ENCODE measurements at places on chromosomes 3 and 15.

DNA sequence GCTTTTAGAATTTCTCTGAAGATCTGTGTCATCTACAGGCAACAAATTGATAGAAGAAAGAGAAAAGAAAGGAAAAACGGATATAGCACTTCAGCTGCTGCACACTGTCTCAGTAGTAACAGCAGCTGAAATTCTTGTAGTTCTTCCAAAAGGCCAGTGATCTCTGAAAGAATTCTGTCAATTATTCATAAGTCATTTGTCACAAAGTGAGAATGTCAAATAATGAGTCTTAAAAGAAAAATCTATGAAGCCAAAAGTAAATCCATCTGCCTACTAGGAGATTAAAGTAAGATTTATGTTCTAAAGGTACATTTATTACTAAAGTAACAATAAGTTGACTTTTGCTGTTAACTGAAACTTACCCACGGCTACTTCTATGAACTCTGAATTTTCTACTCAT, 24.6 kb downstream of the IFT80 start:
- no peak for DNase-seq

GRCh38 chr3:94694894-94695293, 632.0 kb downstream of the NSUN3 start:
- DNase-seq, result no peak

DNA sequence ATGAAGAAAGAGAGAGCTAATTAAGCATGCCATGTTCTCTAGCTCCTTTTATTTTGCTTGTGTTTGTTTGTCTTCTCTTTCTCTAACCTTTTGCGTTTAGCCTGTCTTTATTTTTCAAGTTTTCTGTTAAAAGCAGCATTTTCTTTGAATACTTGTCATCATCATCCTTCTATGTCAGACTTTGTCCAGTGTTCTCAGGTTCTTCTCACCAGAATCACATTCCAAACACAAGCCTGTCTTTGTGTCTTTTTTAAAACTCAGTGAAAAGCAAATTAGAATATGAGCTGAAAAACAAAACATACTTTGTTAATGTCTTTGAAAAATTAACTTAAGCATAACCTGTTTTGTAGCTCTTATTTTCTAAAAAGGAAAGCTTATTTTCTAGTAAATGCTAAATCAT, 62.4 kb downstream of the LEKR1 start:
- no peak for DNase-seq

- no peak for DNase-seq
Measured at GRCh38 chr3:25420147-25420546, 7.9 kb upstream of the RARB start.

- DNase-seq, result no peak
Measured at GRCh38 chr3:86982883-86983282, 8.1 kb downstream of the VGLL3 start.

GRCh38 chr3:136651581-136651980, 100.6 kb downstream of the STAG1 start:
- no peak for DNase-seq

DNA sequence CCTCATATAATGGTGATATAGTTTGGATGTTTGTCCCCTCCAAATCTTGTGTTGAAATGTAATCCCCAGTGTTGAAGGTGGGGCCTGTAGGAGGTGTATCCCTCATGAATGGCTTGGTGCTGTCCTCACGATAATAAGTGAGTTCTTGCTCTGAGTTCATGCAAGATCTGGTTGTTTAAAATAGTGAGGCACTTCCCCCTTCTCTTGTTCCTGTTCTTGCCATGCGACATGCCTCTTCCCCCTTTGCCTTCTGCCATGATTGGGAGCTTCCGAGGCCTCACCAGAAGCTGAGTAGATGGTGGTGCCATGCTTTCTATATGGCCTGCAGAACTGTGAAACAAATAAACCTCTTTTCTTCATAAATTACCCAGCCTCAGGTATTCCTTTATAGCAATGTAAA, 39.2 kb downstream of the REC114 start:
- DNase-seq, result no peak

- no peak for DNase-seq
Measured at GRCh38 chr3:23389089-23389488, 186.0 kb downstream of the UBE2E2 start.

GRCh38 chr3:51392355-51393133, 1.5 kb downstream of the RBM15B start:
- no peak for DNase-seq

DNA sequence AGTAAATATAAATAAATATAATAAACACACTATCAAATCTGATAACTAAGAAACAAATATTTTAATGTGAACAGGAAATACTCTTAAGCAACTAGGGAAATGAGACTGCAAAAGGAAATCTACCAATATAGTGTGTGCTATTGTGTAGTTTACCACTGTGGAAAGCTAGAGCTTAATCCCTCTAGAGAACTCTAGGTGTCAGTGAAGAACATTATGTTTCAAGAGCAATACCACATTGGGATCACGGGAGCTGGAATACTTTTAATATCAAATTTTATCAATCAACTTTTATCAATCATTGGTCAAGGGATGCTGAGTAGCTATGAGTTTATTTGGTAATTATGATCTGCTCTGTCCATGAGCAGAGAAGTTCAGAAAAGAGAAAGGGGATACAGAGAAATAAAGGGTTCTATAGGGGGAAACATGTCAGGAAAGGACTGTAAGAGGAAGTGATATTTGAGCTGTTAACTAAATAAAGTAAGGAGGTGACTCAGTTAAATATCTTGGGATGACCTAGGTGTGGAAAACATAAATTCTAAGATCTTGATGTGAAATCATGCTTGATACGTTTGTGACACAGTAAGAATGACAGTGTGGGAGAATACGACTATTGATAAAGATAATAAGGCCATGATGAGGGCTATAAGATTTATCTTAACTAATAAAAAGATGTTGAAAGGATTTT, 762.2 kb upstream of the ALCAM start:
- DNase-seq, result no peak
